Stimulated activated CD8-positive, alpha-beta memory T cell treated with anti-CD3 and anti-CD28 coated beads, Interleukin-4, amount 100 ng/mL, for 1 hour (primary cell): ENCODE measurements at places on chromosomes 7 and 10.

GRCh38 chr7:68684246-68684839, 913.9 kb upstream of the AUTS2 start:
- DNase-seq, result no peak

DNA sequence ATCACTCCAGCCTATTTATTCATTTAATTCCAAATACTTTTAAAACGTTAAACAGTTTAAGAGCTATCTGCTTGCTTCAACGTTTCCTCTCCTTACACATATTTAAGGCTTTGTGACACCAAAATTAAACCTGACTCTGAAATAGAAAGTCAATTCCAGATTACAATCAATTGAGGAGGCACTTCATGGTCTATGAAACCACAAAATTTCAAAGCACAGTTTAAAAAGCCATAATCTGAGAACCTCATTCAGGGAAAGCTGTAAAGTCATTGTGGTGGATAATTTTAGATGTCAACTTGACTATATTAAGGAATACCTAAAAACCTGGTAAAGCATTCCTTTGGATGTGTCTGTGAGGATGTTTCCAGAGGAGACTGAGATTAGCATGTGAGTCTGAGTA, 6.2 kb downstream of the SNX13 start:
- no peak for DNase-seq

- no peak for DNase-seq
These were observed 39.0 kb downstream of the SMNDC1 start for GRCh38 chr10:110265573-110266193.

DNA sequence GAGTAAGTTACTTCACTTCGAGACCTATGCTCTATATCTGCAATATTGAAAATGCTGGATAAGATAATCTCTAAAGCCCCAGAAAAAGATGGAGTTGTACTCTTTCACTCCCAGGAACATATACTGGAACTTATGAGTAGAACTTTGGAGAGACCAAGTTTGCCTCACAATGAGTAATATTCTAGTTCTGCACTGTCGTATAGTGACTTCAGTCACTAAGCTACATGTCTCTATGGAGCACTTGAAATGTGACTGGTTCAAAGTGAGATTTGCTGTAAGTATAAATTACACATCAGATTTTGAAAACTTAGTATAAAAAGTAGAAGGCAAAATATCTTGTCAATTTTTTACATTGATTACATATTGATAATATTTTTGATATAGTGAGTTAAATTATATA, 116.4 kb downstream of the PTEN start:
- no peak for DNase-seq

DNA sequence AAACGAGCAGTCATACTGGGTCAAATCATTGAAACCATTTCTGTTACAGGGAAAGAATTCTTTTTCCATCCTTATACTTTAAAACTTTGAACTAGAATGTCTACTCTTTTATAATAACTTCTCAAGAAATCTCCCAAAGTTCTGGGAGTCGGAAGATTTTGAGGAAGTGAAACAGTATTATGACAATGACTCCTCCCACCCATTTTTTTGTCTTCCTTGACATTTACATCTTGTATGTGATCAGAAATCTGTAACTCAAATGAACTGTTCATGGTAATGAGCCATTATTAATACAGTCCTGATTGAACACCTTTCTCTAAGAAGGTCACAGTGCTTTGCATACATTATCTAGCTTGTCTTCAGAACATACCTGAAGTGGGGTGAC, 227.4 kb downstream of the CELF2 start:
- no peak for DNase-seq

GRCh38 chr10:1009071-1009494, 16.6 kb downstream of the IDI2 start:
- no peak for DNase-seq

DNA sequence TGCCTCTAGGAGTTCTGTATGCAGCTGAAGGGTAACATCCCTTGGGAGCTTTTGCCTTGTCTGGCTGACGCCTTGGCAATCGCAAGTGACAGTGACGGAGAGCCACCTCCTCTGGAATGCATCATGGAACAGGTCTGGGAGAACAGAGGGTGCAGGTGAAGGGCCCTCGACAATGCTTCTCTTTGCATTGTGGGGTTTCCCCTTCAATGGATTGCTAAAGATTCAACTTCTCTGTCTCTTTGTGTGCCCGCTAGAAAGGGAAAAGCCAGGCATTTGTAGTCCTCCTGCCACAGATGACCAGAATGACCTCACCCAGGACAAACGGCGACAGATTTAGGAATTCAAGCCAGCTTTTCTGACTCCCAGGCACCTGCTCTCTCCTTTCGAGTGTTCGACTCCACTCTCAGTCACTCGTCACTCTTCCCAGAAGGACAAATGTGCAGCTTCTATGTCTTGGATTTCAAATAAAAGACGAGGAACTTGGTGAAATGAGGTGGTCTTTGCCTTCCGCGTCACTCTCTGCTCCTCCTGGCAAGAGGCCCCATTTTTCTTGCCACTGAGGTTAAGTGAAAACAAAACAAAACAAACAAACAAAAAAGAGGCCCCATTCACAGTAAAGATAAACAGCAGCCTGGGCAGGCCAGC, 26.1 kb downstream of the IL2RA start:
- DNase-seq, result no peak

DNA sequence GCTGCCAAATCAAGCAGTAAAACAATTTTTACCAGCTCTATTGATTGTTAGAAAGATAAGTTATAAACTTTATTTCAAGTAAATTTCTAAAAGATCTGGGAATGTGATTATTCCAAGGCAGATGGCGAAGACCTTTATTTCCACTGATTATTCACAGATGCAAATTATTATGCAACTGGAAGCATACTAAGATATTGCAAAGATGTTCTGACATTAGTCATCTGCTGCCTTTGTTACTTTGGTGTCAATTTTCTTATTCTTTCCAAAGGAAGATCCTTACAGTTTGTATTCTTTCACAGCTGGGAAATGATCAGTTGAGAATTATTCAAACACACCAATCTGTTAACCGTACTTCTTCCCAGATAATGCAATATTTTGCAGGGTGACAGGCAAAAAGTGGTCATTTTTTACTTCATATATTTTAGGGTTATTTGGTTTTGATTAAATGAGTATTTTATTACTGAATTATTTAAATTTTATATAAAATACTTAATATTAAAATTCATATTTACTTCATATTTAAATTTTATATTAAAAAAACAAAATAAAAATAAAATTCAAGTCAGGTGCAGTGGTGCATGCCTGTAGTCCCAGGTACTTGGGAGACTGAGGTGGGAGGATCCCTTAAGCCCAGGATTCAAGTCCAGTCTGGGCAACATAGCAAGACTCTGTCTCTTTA, 171.3 kb downstream of the FZD1 start:
- DNase-seq, result no peak

GRCh38 chr7:112042631-112043030, 163.6 kb downstream of the DOCK4 start:
- DNase-seq, result no peak

DNA sequence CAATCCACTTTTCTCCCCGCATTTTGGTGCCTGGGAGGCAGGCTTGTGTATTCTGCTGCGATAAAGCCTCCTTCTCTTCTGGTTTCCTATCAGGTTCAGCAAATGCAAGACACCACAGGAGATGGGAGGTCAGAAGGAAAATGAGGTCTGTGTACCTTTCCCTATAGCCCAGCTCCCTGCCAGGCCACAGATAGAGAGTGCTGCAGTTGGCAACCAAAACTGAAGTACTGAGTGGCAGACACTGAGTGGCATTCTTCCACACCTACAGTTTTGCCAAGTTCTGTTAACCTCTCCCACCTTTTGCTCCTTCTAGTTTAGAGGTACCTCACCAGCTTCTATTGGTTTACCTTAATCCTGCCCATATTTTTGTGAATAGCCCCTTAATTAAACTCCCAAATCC, 948.4 kb downstream of the SORCS1 start:
- no peak for DNase-seq

GRCh38 chr7:134795231-134795630, 15.8 kb downstream of the CALD1 start:
- no peak for DNase-seq

DNA sequence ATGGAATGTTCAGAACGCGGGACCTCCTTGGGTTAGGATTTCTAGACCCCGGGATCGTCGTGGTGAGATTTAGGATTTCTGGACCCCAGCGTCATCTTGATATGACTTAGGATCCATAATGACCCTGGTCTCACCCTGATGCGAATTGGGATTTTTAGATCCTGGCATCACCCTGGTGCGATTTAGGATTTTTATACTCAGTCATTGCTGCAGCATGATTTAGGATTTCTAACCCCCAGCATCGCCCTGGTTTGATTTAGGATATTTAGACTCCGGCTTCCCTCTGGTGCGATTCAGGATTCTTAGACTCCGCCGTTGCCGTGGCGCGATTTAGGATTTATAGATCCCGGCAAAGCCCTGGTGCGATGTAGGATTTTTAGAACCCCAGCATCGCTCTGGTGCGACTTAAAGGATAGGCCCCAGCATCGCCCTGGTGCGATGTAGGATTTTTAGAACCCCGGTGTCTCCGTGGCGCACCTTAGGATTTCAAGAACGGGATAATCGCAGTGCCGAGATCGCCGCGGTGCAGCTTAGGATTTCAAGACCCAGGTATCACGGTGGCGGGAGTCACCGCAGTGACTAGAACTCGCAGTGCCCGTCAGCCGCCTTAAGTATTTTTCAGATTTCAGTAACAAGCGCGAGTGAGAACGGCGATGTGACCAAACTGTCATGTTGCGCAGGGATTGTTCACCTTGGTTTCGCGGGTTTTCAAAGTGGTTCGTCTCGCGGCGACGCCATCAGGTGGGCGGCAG, 814 bp downstream of the MEST start:
- no peak for DNase-seq
